ENCODE measurements at places on chromosomes 6 and 20.

GRCh38 chr6:111086685-111087084, 618 bp upstream of the SLC16A10 start:
- H3K4me1 ChIP-seq = peaks cover 21% of the 10 kb centered on the region
- no peaks in the 10 kb centered on the region for H3K36me3 ChIP-seq
- no peak overlapping the region for H3K27ac ChIP-seq
- peak overlapping the region; percentile 80 for H3K4me3 ChIP-seq
- DNase-seq = no peak
- no peaks in the 10 kb centered on the region for H3K27me3 ChIP-seq

- H3K4me1 ChIP-seq = peaks cover 9% of the 10 kb centered on the region
- DNase-seq = no peak
- no peaks in the 10 kb centered on the region for H3K27me3 ChIP-seq
- no peaks in the 10 kb centered on the region for H3K36me3 ChIP-seq
- no peak overlapping the region for H3K4me3 ChIP-seq
- no peak overlapping the region for H3K27ac ChIP-seq
Measured at GRCh38 chr6:118724211-118724610, 72.8 kb upstream of the CEP85L start.

- no peak for DNase-seq
- no peak overlapping the region for H3K4me3 ChIP-seq
- no peaks in the 10 kb centered on the region for H3K27me3 ChIP-seq
- peaks cover 31% of the 10 kb centered on the region for H3K4me1 ChIP-seq
- H3K36me3 ChIP-seq = no peaks in the 10 kb centered on the region
Measured at GRCh38 chr6:217048-217659, 75.1 kb upstream of the DUSP22 start.

DNA sequence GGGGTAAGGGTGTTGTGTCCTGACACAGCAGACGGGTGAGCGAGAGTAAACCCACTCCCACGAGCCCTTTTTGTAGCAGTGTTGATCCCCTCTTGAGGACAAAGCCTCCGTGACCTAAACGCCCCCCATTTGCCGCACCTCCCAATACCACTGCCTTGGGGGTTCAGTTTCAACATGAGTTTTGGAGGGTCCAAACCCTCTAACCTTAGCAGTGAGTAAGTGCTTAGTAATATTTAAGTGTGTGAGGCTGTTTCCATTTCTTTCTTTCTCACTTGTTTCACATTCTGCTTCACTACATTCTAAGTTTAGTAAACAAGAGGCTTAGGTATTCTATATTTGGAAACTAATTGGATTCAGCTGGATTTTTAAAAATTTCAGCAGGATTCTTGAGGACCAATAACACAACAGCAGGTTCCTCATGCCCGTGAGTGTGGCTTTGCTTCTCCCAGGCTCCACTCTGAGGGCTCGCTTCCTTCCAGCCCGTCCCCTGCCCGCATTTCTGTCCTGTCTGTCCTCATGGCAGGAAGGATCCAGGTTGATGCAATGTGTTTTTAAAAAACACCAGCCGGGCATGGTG, 41.2 kb downstream of the SNX9 start:
- no peaks in the 10 kb centered on the region for H3K36me3 ChIP-seq
- H3K4me3 ChIP-seq = no peak overlapping the region
- H3K4me1 ChIP-seq = no peaks in the 10 kb centered on the region
- H3K27me3 ChIP-seq = no peaks in the 10 kb centered on the region
- no peak for DNase-seq

DNA sequence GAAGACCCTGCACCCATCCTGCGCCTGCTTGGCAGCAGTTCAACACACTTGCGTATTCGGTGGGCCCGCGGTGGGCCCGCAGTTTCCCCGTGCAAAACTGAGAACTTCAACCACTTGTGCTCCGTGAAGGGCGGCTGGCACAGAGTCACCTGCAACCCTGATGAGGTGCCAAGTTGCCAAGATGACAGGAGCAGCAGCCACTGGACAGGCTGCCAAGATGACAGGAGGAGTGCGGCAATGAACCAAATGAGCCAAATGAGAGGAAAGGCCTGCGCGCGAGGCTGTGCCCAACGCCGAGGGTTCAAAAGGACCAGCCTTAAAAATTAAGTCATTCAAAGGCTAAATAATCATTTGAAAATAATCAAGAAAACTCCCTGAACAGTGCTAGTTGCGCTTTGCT, 20.1 kb downstream of the DIDO1 start:
- no peak overlapping the region for H3K27ac ChIP-seq
- DNase-seq = no peak
- no peaks in the 10 kb centered on the region for H3K27me3 ChIP-seq
- no peaks in the 10 kb centered on the region for H3K4me1 ChIP-seq
- peaks cover 18% of the 10 kb centered on the region for H3K36me3 ChIP-seq
- no peak overlapping the region for H3K4me3 ChIP-seq

DNA sequence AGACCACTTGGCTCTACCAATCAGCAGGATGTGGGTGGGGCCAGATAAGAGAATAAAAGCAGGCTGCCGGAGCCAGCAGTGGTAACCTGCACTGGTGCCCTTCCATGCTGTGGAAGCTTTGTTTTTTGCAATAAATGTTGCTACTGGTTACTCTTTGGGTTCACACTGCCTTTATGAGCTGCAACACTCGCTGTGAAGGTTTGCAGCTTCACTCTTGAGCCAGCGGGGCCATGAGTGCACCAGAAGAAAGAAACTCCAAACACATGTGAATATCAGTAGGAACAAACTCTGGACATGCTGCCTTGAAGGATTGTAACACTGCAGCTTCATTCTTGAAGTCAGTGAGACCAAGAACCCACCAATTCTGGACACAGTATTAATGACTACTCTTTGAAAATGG, 89.9 kb upstream of the MBOAT1 start:
- DNase-seq = no peak
- no peaks in the 10 kb centered on the region for H3K4me1 ChIP-seq
- H3K27me3 ChIP-seq = no peaks in the 10 kb centered on the region
- no peaks in the 10 kb centered on the region for H3K36me3 ChIP-seq

GRCh38 chr6:158758941-158759479, 60.2 kb downstream of the EZR start:
- no peaks in the 10 kb centered on the region for H3K27me3 ChIP-seq
- no peaks in the 10 kb centered on the region for H3K4me1 ChIP-seq
- peaks cover 5% of the 10 kb centered on the region for H3K36me3 ChIP-seq

- DNase-seq = no peak
- no peaks in the 10 kb centered on the region for H3K36me3 ChIP-seq
- no peak overlapping the region for H3K27ac ChIP-seq
- H3K4me3 ChIP-seq = no peak overlapping the region
- H3K27me3 ChIP-seq = peaks cover 63% of the 10 kb centered on the region
Measured at GRCh38 chr6:148186916-148187315, 155.7 kb upstream of the SASH1 start.

GRCh38 chr6:168746643-168747042, 305.7 kb downstream of the SMOC2 start:
- no peaks in the 10 kb centered on the region for H3K36me3 ChIP-seq
- H3K4me1 ChIP-seq = no peaks in the 10 kb centered on the region
- no peak overlapping the region for H3K4me3 ChIP-seq
- DNase-seq = no peak
- no peak overlapping the region for H3K27ac ChIP-seq

DNA sequence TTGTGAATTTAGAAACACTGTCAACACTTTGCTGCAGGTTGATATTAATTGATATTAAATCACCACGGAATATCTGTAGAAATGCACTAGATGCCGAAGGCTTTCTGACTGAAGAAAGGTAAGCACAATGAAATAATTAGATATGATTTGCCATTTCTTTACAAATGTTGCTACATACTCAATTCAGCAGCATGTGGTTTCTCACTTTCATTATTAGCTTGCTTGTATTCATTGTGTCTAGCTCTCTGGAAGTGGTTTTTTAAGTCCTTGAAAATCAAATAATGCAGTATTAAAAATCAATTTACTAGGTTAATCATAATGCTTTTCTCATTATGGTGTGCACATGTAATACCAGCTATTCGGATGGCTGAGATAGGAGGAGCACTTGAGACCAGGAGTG, 231.3 kb upstream of the MARCKS start:
- H3K4me1 ChIP-seq = peaks cover 6% of the 10 kb centered on the region
- H3K36me3 ChIP-seq = no peaks in the 10 kb centered on the region
- H3K27ac ChIP-seq = no peak overlapping the region

DNA sequence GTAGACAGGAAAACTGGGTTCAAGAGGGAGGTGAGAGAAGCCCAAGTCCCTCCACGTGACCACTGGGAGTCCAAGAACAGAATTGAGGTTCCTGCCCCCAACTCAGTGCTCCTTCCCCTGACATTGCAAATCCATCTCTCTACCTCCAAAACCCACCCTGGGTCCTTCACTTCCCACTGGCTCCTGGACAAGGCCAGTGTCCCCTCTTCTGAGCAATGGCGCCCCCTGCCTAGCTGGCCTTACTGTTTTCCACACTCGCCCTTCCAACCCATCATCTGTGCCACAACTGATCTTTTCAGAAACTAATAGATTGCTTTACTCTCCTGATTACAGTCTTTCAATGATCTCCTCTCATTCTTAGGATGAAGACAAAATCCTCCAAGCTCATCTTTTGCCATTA, 200.3 kb downstream of the ANKRD60 start:
- H3K27ac ChIP-seq = no peak overlapping the region
- H3K27me3 ChIP-seq = no peaks in the 10 kb centered on the region
- H3K4me1 ChIP-seq = no peaks in the 10 kb centered on the region
- peak; percentile 7 for DNase-seq

DNA sequence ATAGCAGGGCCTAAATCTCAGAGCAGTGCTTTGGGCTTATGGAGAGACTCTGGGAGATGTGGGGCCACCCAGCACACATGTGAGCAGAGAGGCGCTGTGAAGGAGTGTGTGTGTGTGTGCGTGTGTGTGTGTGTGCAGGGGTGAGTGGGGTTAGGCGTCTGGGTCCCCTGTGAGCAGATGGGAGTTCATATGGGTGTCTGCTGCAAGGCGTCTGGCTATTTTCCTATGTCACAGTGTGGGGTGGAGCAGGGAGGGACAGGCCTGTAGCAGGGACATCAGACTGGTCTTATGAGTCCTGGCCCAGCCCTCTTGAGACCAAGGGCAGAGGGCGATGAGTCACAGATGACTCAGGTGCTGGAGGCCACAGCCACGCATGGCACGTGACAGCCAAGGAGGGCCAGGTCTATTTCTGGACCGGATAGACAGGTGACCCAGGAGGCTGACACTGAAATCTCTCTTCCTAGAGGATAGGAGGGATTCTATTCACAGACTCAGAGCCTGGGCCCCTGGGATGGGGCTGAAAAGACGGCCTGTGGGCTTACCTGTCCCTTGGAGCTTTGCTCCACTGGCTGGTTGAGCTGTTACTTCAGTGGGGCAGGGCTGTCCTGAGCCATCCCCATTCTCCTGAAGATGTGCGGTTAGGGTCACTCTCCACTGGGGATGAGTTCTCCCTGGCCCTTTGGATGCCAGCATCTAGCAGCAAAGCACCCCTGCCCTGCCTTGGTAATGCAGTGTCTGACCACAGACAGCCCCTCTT, 28.9 kb downstream of the VEGFA start:
- no peak overlapping the region for H3K4me3 ChIP-seq
- H3K27ac ChIP-seq = peak overlapping the region; percentile 40
- peaks cover 91% of the 10 kb centered on the region for H3K4me1 ChIP-seq
- no peaks in the 10 kb centered on the region for H3K36me3 ChIP-seq

GRCh38 chr20:38272398-38272797, 11.9 kb upstream of the KIAA1755 start:
- H3K4me3 ChIP-seq = no peak overlapping the region
- DNase-seq = no peak
- H3K36me3 ChIP-seq = no peaks in the 10 kb centered on the region
- H3K27me3 ChIP-seq = no peaks in the 10 kb centered on the region
- no peak overlapping the region for H3K27ac ChIP-seq

GRCh38 chr6:95280686-95281273, 296.6 kb upstream of the MANEA start:
- H3K27ac ChIP-seq = no peak overlapping the region
- DNase-seq = peak; percentile 32
- no peaks in the 10 kb centered on the region for H3K4me1 ChIP-seq
- no peak overlapping the region for H3K4me3 ChIP-seq
- no peaks in the 10 kb centered on the region for H3K27me3 ChIP-seq

DNA sequence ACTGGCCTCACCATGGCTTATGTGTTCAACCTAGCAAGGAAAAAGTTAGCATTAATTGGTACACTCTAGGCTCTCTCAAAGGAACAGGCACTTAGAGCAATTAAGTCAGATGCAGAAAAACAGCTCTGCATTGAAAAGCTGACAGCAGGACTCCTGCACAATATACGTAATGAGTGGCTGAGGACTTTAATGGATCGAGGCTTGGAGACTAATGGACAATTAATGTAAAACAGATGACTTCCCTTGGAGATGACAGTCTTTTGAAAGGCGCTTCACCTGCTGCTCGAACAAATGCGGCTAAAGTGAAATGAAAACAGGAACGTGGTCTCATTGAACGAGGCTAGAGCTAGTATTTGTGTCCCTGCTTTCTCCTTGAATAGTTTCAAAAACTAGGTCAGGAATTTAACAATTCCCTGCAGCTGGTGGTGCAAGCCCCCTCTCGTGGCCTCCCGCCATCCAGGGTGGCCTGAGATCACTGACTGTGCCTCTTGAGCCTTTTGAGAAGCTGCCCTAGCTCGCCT, 137.1 kb downstream of the ELOVL4 start:
- no peaks in the 10 kb centered on the region for H3K36me3 ChIP-seq
- H3K27ac ChIP-seq = no peak overlapping the region
- no peaks in the 10 kb centered on the region for H3K27me3 ChIP-seq
- no peak overlapping the region for H3K4me3 ChIP-seq
- no peaks in the 10 kb centered on the region for H3K4me1 ChIP-seq
- no peak for DNase-seq

DNA sequence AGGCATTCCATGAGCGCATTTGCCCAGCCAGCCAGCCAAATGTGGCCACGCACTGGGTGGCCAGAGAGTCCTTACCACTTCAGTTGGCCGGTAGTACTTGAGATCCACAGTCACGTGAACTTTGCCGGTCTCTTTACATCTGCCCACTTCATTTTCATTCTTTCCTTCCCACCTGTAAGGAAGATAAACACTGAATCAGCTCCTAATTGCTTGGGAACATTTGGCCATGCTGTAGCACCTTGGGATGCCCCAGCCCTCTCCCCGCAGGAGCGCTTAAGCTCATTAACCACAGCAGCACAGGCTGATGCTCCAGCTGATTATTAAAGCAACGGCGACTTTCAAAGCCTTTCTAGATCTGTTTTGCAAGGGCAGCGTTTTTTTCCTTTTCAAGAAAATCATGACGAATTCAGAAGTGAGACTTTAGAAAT, 116.6 kb downstream of the FOXC1 start:
- H3K4me3 ChIP-seq = no peak overlapping the region
- H3K27me3 ChIP-seq = no peaks in the 10 kb centered on the region
- peaks cover 4% of the 10 kb centered on the region for H3K36me3 ChIP-seq
- no peak for DNase-seq
- no peak overlapping the region for H3K27ac ChIP-seq
- no peaks in the 10 kb centered on the region for H3K4me1 ChIP-seq
